Cerebellum (tissue), 4 donors: ENCODE measurements at places on chromosomes 7 and 10. TPM values are rescaled to one million over a fixed set of nuclear protein-coding genes. Genes with fewer than 3 reads are reported as not detected.

- no peak for DNase-seq
These were observed 42.7 kb upstream of the OIT3 start for GRCh38 chr10:72850861-72851260.

DNA sequence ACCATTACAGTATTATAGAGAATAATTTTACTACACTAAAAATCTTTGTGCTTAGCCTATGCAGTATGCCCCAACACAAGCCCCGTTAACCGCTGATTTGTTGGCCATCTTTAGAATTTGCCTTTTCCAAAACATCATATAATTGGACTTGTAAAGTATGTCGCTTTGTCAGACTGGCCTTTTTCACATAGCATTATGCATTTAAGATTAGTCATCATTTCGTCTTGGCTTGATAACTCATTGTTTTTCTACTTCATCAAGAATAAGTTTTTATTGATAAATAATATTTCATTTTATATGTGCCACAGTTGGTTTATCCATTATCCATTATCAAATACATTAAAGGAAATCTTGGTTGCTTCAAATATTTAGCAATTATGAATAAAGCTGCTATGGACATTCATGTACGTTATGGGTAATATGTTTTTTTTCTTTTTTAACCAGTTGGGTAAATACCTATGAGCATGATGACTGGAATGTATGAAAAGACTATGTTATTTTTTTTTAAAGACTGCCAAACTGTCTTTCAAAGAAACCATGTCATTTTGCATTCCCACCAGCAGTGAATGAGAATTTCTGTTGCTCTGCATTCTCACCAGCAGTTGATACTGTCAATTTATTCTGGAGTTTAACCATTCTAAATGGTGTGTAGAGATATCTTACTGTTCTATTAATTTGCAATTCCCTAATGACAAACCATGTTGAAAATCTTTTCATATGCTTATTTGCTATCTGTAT lies 273.1 kb upstream of the KCND2 start:
- no peak for DNase-seq

DNA sequence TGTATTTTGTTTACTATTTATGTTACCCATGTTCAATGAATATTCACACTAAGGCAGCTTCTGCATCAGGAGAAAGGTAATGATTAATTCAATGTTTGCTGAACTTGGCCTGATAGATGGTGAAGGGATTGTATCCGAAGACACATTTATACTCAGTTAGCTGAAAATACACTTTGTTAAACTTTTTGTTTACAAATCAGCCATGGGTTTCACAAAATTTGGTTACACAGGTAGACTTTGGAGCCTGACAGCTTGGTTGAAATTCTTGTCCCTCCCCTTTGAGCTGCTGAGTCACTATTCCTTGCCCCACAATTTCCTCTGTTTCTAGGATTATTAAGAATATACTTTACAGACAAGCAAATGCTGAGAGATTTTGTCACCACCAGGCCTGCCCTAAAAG lies 162.6 kb downstream of the PPP1R3A start:
- DNase-seq = no peak

GRCh38 chr10:28113202-28113601 lies 114.3 kb upstream of the ODAD2 start:
- DNase-seq = no peak

DNA sequence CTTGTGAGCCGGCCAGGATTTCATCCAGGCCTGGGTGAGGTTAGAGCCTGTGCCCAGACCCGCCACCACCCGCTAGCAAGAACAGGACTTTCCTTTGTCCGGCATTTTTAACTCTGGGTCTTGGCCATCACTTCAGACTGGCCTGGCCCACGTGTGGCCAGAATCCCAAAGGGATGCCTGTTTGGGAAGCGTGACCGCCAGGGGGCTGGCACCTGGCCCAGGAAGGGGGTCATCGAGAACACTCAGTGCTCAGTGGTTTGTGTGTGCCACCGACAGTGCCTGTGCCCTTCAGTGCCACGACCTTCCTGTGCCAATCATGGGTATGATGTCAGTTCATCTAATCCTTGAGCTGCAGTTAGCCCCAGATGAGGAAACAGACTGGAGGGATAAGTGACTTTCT lies 85.0 kb downstream of the ZMIZ1 start:
- no peak for DNase-seq

- no peak for DNase-seq
These were observed 11.5 kb downstream of the C10orf71 start for GRCh38 chr10:49310460-49310859.

- DNase-seq = no peak
These were observed 655 bp downstream of the SP8 start for GRCh38 chr7:20786049-20786412.

- DNase-seq = no peak
These were observed 35.4 kb upstream of the FAM180A start for GRCh38 chr7:135784013-135784412.

GRCh38 chr7:146235195-146235594 lies 118.6 kb downstream of the CNTNAP2 start:
- DNase-seq = peak; percentile 47

DNA sequence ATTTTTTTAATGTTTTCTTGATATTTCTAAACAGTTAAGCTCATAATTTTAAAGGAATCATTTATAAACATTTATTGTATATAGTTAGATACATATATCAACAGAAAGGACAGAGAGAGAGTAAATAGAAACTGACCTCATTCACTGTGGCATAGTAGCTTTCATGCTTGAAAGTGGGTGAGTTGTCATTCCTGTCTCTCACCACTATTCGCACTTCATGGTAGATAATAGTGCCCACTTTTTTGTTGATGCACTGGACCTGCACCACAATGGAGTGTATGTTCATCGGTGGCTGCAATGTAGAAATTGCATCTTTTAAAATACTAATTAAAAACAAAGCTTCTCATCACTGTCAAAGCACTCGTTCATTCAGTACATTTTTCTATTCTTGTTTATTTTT lies 432.0 kb downstream of the PCDH15 start:
- no peak for DNase-seq

DNA sequence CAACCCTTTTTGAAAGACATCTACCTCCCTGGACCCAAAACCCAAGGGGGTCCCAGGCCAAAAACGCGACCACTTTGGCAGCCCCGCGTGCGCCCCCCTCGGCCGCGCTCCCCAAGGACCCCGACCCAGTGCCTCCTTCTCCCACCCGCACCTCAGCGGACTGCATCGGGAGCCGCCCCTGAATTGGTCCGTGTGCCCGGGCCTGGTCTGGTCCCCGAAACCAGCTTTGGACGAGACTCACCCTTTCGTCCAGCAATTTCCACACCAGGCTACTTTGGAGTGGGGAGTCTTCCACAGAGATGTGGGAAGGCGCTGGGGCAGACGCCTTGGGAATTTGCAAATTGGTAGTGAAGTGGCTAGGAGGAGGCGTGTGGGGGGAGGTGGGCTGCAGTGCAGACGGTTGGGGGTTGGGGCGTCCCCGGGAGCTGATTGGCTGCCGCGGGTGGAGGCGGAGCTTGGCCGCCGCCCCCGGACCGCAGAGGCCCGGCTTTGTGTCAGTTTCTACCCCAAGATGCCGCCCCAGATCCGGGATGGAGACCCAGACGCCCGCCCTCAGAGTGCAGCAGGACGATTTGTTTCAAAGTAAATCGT lies 16.9 kb downstream of the TCAF1 start:
- peak; percentile 93 for DNase-seq

Gene DUS4L
- 15.7 TPM for total RNA-seq

Gene LIPM
- total RNA-seq = not detected

Gene SPRN
- 5.5 TPM for total RNA-seq

Gene SPDYE6
- not detected for total RNA-seq
